ENCODE measurements at places on chromosomes 11 and 22.
A peak's percentile ranks its signal among the peaks of the same experiment; 100 is the strongest.

- H3K4me3 ChIP-seq: no peak overlapping the region
- H3K27me3 ChIP-seq: peaks cover 10% of the 10 kb centered on the region
- DNase-seq: no peak
- H3K27ac ChIP-seq: no peak overlapping the region
- H3K36me3 ChIP-seq: no peaks in the 10 kb centered on the region
These were observed 525 bp downstream of the CSDC2 start for GRCh38 chr22:41561335-41561734.

DNA sequence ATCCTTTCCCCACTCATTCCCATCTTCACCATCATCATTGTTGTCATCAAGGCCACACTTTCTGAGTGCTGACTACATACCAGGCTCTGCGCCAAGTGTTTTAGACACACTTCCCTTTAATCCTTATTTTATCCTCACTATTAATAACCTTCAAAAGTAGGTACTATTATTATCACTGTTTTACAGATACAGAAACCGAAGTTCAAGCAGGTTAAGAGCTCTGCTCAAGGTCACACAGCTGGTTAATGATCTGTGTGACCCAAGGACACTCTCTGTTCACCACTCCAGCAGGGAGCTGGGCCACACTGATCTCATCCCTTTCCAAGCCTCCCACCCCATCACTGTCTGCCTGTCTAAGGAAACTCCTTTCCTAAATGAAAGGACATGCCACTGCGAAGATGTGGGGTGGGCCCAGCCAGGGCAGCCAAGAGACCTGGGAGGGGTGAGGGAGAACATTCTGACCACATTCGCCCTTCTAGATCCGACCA lies 17.2 kb upstream of the TSKU start:
- H3K27ac ChIP-seq: no peak overlapping the region
- no peak overlapping the region for H3K4me3 ChIP-seq
- no peaks in the 10 kb centered on the region for H3K27me3 ChIP-seq
- no peaks in the 10 kb centered on the region for H3K36me3 ChIP-seq
- DNase-seq: no peak
- peaks cover 21% of the 10 kb centered on the region for H3K4me1 ChIP-seq

DNA sequence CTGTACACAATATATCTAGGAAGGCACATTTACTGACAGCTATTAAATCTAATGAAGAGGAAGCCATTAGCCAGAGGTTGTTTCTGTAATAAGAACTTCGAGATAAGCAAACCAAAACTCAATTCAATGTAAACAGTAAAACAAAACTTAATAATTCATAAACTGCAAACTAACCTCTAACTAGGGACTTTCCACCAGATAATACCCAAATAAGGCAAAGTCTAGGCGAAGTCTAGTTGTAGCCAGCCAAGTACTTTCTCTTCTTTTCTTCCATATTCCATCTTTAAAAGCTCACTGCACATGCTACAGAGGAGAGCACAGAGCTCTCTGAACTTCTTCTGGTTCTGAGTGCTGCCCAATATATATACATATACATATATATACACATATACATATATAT lies 229.9 kb upstream of the ANO5 start:
- no peak overlapping the region for H3K27ac ChIP-seq
- no peak overlapping the region for H3K4me3 ChIP-seq
- no peaks in the 10 kb centered on the region for H3K4me1 ChIP-seq
- H3K27me3 ChIP-seq: no peaks in the 10 kb centered on the region
- H3K36me3 ChIP-seq: no peaks in the 10 kb centered on the region

DNA sequence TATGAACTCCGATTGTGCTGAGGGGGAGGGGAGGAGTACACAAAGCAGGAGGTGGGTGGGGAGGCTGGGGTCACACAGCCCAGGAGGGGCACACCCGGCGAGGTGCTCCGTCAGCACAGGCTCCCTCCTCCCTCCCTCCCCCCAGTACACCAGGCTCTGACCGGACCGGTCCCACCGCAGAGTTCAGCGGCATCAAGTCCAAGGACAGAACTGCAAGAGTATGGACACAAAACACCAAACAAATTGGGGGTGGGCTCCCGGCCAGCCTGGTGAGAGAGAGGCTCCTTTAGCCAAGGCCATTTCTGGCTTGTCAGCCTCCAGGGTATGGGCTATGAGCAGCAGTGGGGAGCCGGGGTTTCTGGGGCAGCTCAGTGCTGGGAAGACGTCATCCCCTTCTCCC lies 68.3 kb downstream of the ST3GAL4 start:
- H3K4me1 ChIP-seq: no peaks in the 10 kb centered on the region
- H3K27ac ChIP-seq: no peak overlapping the region
- no peak for DNase-seq
- no peaks in the 10 kb centered on the region for H3K27me3 ChIP-seq
- no peaks in the 10 kb centered on the region for H3K36me3 ChIP-seq

GRCh38 chr11:85835729-85836128 lies 19.5 kb upstream of the CCDC83 start:
- H3K4me3 ChIP-seq: no peak overlapping the region
- DNase-seq: no peak
- H3K27me3 ChIP-seq: no peaks in the 10 kb centered on the region
- no peak overlapping the region for H3K27ac ChIP-seq

GRCh38 chr22:40313007-40313406 lies 33.3 kb upstream of the ADSL start:
- peak overlapping the region; percentile 18 for H3K27ac ChIP-seq
- peaks cover 89% of the 10 kb centered on the region for H3K36me3 ChIP-seq
- H3K4me1 ChIP-seq: peaks cover 3% of the 10 kb centered on the region
- H3K4me3 ChIP-seq: no peak overlapping the region
- H3K27me3 ChIP-seq: no peaks in the 10 kb centered on the region

- no peak overlapping the region for H3K4me3 ChIP-seq
- DNase-seq: no peak
- H3K4me1 ChIP-seq: peaks cover 62% of the 10 kb centered on the region
- H3K27me3 ChIP-seq: peaks cover 5% of the 10 kb centered on the region
These were observed 7.3 kb downstream of the PDGFB start for GRCh38 chr22:39237318-39238100.

DNA sequence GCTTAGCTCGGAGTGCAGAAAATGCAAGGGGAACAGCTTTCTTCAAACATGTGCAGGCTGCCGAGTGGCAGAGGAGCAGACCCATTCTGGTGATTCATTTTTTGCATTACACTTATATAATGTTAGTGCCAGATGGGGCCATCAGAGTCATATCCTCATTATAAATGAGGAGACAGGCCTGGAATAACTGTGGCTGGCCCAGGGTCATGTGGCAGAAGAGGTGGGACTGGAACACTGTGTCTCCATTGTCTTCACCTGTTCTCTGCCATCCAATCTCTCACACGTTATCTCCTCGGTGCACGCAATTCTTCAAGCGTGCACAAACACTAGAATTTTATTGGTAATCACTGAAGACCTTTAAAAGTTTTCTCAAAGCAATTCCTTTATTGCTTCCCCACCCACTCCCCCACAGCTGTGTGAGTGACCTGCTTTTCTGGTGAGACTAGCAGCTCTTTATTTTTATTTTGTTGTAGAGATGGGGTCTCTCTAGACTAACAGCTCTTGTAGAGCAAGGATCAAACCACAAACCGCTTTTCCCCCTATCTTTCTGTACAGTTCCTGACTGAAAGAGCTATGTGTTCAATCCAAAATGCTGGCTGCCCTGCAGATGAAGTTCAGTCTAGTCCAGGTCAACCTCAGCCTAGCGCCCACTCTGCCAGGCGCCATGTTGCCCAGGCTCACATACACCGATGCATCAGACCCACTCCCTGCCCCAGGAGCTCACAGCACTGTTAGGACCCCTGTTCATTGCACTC lies 75.3 kb downstream of the ST3GAL4 start:
- H3K36me3 ChIP-seq: no peaks in the 10 kb centered on the region
- no peak for DNase-seq
- H3K27ac ChIP-seq: no peak overlapping the region

DNA sequence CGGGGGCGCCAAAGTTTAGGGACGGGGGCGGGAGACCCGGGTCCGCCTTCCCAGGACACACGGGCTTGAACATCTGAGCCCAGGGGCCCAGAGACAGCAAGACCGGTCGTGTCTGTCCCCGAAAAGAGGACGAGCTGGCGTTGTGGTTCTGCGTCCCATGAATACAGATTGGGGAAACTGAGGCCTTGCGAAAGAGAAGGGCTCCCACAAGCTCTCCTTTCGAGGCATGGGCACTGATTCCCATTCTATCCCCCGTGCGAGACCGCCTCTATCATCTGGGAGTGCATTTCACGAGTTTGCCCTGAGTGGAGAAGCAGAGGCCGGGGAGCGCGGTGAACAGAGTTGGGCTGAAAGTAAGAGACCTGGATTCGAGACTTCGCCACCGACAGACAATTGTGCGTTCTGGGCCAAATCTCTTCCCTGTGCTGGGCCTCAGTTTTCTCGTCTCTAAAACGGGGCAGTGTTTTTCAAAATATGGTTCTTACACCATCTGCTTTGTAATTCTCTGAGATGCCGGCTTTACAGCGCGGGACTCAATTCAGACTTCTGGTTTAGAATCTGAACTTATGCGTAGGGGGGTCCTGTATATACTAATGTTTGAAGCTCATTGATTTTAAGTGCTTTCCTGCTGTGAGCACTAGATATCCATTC lies 471 bp downstream of the RNF185 start:
- H3K27me3 ChIP-seq: no peaks in the 10 kb centered on the region
- no peak for DNase-seq
- peak overlapping the region; percentile 76 for H3K4me3 ChIP-seq
- H3K4me1 ChIP-seq: peaks cover 10% of the 10 kb centered on the region
- peak overlapping the region; percentile 75 for H3K27ac ChIP-seq

- H3K27me3 ChIP-seq: no peaks in the 10 kb centered on the region
- DNase-seq: no peak
- H3K4me1 ChIP-seq: no peaks in the 10 kb centered on the region
These were observed 15.2 kb upstream of the POLD3 start for GRCh38 chr11:74577181-74577580.

- DNase-seq: no peak
- no peak overlapping the region for H3K27ac ChIP-seq
- no peaks in the 10 kb centered on the region for H3K36me3 ChIP-seq
- no peaks in the 10 kb centered on the region for H3K4me1 ChIP-seq
- H3K27me3 ChIP-seq: no peaks in the 10 kb centered on the region
- H3K4me3 ChIP-seq: no peak overlapping the region
These were observed 684.9 kb upstream of the CCDC90B start for GRCh38 chr11:83971063-83971462.

DNA sequence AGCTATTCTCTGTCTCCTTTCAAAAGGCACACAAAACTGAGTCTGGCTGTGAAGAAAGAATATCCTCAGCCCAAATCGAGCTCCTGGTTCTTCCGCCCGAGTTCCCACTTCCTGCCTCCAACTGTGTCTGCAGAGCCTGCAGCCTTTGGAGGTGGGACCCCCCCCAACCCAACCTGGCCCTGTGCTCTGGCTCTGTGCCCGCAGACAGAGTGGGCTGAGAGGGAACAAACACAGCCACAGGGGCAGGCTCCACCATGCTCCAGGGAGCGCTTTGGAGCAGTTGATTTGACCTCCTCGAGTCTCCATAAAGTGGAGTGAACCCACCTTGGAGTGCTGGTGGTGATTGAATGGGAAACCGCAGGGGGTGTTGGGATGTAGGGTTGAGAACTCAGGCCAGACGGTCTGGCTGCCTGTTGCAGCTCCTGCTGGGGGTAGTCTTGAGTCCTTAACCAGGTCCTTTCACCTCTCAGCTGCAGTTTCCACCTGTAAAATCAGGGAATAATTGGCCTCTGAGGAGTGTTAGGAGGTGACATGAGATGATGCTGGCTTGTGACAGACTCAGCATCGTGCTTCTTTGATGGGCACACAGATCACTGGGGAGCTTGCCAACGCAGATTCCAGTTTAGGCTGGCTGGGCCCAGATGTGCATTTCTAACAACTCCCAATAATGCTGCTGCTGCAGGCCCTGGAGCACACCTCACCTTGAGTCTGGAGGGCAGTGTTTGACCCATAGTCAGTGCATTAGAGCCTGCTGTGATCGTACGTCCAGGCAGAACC lies 11.4 kb downstream of the DAGLA start:
- no peaks in the 10 kb centered on the region for H3K27me3 ChIP-seq
- DNase-seq: no peak
- H3K4me3 ChIP-seq: no peak overlapping the region
- no peak overlapping the region for H3K27ac ChIP-seq

- peaks cover 42% of the 10 kb centered on the region for H3K4me1 ChIP-seq
- peak overlapping the region; percentile 70 for H3K27ac ChIP-seq
- H3K27me3 ChIP-seq: no peaks in the 10 kb centered on the region
- H3K36me3 ChIP-seq: no peaks in the 10 kb centered on the region
- DNase-seq: no peak
These were observed 71.8 kb downstream of the UBASH3B start for GRCh38 chr11:122727101-122727929.

DNA sequence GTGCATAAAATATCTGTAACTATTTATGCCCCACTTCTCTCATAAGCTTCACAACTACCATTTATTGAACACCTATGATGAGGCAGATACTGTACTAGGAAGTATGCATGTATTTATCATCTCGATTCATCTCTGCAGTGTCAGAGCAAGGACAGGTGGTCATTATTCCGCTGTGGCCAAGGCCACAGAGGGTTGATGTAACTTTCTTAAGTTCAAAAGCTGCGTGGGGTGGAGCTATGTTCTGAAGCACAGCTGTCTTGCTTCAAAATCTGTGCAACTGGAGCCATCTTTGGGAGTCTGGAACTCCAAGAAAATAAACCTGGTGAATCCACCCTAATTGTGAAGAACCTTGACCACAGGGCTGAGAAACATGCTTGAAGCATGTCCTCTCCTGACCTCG lies 60.2 kb upstream of the HMGXB4 start:
- no peaks in the 10 kb centered on the region for H3K4me1 ChIP-seq
- no peak overlapping the region for H3K4me3 ChIP-seq
- H3K36me3 ChIP-seq: no peaks in the 10 kb centered on the region
- no peak overlapping the region for H3K27ac ChIP-seq
- H3K27me3 ChIP-seq: no peaks in the 10 kb centered on the region

DNA sequence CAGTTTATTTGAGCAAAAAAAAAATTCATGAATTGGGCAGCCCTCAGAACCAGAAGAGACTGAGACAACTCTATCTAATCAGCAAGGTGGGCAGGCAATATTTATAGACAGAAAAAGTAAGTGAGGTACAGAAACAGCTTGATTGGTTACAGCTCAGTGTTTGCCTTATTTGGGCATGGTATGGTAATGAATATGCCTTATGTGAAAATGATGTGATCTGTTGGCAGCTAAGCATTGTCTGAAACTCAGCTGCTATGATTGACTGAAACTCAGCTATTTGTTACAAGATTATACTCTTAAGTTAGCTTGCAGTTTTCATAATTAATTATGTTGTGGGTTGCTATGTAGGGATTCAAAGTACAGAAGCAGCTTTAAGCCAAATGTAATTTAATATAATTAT lies 127.6 kb downstream of the CNTN5 start:
- no peaks in the 10 kb centered on the region for H3K4me1 ChIP-seq
- DNase-seq: no peak
- H3K27me3 ChIP-seq: no peaks in the 10 kb centered on the region
- H3K4me3 ChIP-seq: no peak overlapping the region

DNA sequence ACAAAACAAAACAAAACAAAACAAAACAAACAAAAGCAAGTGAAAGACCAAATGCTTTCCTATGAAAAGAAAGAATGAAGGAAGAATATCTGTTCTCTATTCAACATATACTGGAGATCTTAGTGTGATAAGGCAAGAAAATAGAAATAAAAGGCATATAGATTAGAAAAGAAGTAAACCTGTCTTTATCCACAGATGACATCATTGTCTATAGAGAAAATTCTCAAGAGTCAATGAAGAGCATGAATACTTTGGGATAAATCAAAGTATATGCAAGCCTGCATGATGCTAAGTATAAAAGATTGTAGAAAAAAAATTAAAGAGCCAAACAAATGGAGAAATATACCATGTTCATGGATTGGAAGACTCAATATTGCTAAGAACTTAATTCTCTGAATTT lies 17.6 kb downstream of the C2CD3 start:
- H3K4me1 ChIP-seq: no peaks in the 10 kb centered on the region
- no peak for DNase-seq
